Urothelium cell line (cell line): ENCODE measurements at places on chromosomes 16 and 17.

DNA sequence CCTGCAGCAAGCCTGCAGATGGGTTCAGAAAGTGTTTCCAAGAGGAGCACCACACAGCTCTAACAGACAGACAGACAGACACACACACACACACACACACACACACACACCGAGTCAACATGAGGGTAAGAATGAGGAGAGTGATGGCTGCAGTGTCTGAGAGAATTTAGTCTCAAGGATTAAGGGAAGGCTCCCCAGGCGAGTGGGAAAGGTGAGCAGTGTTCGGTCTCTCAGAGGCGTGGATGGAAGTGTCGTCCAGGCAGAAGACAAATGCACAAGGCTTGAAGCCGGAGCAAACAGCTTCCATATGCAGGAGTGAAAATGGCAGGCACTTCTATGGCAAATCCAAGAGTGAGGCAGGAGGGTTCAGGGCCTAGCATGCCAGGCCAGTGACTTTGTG, 770.1 kb downstream of the KCNJ18 start:
- DNase-seq: no peak

GRCh38 chr17:17151055-17151454, 55.1 kb downstream of the PLD6 start:
- DNase-seq: peak; percentile 67

GRCh38 chr16:22932032-22932771, 118.2 kb downstream of the HS3ST2 start:
- no peak for DNase-seq

GRCh38 chr17:76549215-76549518, 9.3 kb downstream of the PRCD start:
- DNase-seq: no peak

- no peak for DNase-seq
Measured at GRCh38 chr16:82671741-82672140, 45.0 kb downstream of the CDH13 start.

- peak; percentile 11 for DNase-seq
Measured at GRCh38 chr16:7161891-7162290, 170.8 kb upstream of the RBFOX1 start.
